ENCODE measurements at places on chromosomes 7 and 10.

DNA sequence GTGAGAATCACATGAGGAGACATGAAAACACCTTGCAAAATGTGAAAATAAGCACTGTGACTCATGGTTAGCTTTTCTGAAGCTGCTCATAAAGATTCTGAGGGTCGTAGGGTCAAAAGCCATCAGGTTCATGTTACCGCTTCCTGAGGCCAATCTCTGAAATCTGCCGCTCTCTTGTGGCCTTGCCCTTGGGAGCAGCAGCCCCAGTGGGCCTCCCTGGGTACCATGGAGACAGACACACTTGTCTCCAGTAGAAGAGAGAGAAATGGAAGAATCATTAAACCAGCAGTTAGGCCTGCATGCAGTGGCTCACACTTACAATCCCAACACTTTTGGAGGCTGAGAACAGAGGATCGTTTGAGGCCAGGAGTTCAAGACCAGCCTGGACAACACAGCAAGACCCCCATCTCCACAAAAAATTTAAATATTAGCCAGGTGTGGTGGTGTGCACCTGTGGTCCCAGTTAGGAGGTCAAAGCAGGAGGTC lies 42.8 kb downstream of the NIPSNAP2 start:
- no peak for DNase-seq

DNA sequence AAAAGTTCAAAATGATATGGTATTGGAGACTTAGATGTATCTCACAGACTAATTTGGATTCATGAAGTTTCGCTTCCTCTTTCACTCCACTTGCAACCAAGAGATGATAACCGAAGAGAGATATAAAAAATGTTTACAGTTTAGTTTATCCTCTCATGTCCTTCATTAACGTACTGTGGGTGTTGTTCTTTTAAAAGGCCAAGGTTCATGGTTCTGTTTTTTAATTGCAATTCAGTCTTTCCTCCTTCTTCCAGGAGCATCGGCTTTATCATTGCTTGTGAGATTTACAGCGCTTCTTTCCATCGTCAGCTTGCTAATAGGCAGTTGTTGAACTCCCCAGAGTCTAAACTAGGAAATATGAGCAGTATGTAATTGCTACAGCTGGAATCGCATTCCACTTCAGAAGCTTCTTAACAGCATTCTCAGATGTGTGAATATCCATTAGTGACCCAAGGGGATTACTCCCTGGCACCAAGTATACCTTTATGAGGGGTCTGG lies 75.9 kb upstream of the HGF start:
- no peak for DNase-seq

- DNase-seq: no peak
These were observed 186.8 kb upstream of the YAE1 start for GRCh38 chr7:39379416-39379815.

GRCh38 chr7:143735962-143736361 lies 21.5 kb downstream of the CTAGE6 start:
- DNase-seq: no peak

DNA sequence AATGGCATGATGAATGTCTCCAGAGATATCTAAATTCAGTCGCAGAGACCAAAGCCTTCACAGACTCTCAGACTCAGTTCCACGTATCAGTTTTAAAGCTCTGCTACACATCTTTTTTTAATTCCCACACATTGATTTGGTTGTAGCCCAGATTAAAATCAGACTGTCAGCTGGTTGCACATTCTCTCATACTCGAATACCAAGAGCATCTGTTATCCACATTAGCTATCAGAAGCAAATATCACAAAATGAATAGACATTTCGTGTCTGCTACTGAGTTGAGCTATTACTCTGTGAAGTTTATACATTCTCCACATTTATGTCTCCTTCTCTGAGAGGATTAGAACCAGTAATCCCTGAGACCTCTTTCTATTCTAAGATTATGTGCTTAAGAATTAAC lies 229.2 kb downstream of the GPAM start:
- no peak for DNase-seq

GRCh38 chr7:2959103-2959680 lies 84.5 kb downstream of the CARD11 start:
- no peak for DNase-seq
